A549 (cell line): ENCODE measurements at places on chromosomes 2 and 18. TPM values are rescaled to one million over a fixed set of nuclear protein-coding genes. Genes with fewer than 3 reads are reported as not detected.

The TMEM247 gene
- polyA plus RNA-seq, result not detected in 3 replicates

The CHN1 gene
- polyA plus RNA-seq, result 19.3 to 21.3 TPM (median 20.9 TPM) in 3 replicates

The ACADL gene
- not detected in 3 replicates for polyA plus RNA-seq

The ESPNL gene
- 0.15 to 0.22 TPM (median 0.17 TPM) in 3 replicates for polyA plus RNA-seq

The GATA6 gene
- 1.3 to 1.6 TPM (median 1.4 TPM) in 3 replicates for polyA plus RNA-seq

The EFEMP1 gene
- 48.5 to 66.6 TPM (median 49.0 TPM) in 3 replicates for polyA plus RNA-seq

The AQP12B gene
- not detected in 3 replicates for polyA plus RNA-seq

The ZNF638 gene
- 74.2 to 81.1 TPM (median 75.6 TPM) in 3 replicates for polyA plus RNA-seq

The TRIM43 gene
- not detected in 3 replicates for polyA plus RNA-seq

The NAT8 gene
- not detected in 3 replicates for polyA plus RNA-seq

The ERBB4 gene
- polyA plus RNA-seq, result not detected in 3 replicates

The UPP2 gene
- not detected in 3 replicates for polyA plus RNA-seq

The DAW1 gene
- polyA plus RNA-seq, result 1.1 to 2.0 TPM (median 1.3 TPM) in 3 replicates

GRCh38 chr2:233977296-233977837, 60.2 kb downstream of the TRPM8 start:
- peak; percentile 49 for DNase-seq

DNA sequence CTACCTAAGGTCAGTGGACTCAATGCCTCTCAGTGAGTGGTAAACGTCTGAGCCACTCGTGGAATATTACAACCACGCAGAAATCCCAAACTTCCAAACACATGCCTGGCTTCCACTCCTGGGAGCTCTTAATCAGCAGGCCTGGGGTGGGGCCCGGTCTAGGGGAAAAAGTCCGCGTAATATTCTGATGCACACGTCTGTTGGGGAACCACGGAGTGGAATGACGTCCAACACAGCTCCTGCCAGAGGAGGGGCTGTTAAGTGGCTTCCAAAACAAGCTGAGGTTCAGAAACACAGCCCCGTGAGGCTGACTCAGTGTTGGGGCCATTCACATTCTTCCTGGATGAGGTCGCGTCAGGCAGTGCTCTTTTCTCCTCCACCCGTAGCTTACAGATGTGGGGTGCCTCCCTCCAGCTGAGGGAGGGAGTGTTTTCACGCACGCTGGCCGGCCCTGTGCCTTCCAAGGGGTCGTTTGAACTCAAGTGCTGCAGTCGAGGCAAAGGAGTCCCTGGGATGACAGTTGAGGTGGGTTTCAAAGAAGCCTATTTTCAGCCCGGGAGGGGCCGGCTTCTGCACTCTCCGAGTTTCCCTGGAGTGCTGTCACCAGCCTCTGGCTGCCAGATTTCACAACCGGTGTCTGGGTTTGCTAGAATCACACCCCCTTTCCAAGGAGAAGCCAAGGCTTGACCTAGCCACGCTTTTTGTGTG, 73.1 kb downstream of the ACKR3 start:
- peak; percentile 71 for DNase-seq

DNA sequence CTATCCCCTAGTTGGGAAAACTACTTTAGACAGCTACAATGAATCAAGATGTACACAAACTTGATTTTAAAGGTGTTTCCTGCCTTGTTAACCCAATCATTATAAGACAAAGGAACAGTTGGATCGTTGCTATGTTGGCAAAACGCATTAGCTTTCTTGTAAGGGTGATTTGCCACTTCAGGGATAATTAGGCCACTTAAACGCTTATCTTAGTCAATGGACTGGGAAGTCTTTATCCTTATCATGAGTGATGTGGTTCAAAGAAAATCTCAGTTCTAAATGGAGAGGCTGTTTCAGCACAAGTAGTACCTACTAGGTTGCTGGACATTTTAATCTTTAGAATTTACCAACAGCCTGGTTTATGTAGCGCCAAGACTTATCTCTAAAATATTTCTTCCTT, 406.1 kb upstream of the MEX3C start:
- DNase-seq, result no peak

DNA sequence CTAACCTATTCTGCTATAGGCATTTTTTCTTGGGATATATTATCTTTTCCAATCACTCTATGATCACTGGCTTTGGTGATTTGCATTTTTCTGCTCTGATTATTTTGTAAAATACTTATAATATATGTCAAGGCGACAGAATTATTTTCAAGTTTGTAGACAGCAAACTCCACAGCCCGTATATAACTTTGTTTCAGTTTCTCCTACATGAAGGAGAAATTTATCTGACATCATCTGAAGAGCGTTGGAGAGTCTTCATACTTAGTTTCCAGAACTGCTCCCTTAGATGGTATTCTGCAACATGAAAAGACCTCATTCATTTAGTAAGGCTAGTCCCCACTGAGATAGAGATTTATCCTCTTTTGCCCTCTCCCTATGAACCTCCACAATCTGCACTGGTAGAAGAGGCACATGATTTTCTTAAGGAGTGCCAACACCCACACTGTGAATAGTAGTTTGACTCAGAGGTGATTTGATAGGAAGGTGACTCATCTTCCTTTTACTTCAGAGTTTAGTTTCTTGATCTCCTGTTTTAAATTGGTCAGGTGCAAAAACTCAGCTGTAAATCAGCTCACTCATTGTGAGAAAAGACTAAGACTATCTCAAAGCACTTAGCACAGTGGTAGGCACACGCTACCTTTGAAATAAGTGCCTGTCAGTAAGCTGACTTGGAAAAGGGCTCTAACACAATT, 1848.6 kb upstream of the CELF4 start:
- peak; percentile 7 for DNase-seq

GRCh38 chr2:46075848-46076247, 221.4 kb upstream of the EPAS1 start:
- DNase-seq, result no peak

- no peak for DNase-seq
Observed at GRCh38 chr2:50752237-50752636, 279.7 kb downstream of the NRXN1 start.

DNA sequence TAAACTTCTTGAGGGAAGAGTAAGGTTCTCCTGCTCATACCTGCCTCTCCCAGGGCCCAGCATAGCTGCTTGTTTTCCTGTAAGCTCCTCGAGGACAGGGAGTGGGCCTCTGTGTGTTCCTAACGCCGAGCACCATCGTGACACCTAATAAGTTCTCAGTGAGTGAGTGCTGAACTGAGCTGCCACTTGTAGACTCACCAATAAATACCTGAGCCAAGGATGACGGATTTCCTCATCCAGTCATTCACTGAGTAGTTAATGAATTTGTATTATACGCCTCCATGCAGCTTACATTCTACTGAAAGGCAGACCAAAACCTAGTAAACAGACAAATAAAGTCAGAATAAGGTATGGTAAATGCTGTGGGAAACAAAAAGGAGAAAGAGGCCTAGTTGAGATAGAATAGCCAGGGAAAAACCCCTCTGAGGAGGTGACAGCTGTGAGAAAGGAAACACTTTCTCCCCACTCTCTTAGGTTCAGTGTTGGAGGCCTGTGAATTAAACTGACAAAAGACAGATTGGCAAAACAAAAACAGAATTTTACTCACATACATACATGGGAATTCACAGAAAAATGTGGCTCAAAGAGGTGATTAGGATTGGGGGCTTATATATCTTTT, 138.6 kb downstream of the B3GNT2 start:
- DNase-seq, result no peak

- no peak for DNase-seq
Observed at GRCh38 chr2:48120112-48120511, 213.8 kb upstream of the FBXO11 start.

GRCh38 chr18:74064510-74064909, 83.1 kb downstream of the FBXO15 start:
- DNase-seq, result no peak

DNA sequence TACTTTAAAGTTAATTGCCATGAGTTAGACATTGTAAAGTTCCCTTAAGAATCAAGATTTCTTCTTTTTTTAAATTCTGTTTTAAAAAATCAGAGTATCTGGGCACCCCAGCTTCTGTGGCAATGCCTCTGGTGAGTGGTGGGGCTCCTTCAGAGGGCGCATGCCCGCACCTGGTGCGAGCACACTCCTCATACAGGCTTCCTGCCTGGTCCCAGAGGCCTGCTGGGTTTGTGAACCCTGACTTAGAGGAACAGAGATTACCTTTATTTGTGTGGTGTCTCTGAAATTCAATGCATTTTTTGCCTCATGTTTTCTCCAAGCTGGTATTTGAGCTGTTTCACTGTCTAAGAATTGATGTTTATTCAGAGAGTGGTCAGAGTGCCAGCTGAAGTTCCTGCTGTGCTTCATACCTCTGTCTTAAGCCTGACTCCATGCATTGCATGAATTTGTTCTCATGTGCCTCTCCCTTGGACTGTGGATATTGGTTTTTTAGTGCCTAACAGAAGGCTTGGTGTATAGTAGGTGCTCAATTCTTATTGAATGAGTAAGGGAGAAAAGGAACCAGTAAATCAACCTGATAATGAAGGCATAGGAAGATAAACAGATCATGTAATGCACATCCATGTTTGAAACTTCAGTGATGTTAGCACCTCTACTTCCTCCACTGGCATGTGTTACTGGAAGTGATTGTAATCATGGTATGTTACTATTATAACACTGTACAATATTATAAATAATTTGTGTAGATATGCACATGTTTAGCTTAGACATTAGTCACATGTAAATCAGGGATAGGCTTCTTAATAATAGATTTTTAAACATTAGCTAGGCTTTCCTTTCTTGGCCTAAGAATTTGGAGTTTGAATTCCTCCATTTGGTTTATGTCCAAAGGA, 29.0 kb downstream of the PHLPP1 start:
- DNase-seq, result no peak

GRCh38 chr2:97739893-97740245, 26.5 kb downstream of the ZAP70 start:
- DNase-seq, result no peak

- no peak for DNase-seq
Observed at GRCh38 chr2:160379399-160379798, 114.2 kb downstream of the RBMS1 start.

DNA sequence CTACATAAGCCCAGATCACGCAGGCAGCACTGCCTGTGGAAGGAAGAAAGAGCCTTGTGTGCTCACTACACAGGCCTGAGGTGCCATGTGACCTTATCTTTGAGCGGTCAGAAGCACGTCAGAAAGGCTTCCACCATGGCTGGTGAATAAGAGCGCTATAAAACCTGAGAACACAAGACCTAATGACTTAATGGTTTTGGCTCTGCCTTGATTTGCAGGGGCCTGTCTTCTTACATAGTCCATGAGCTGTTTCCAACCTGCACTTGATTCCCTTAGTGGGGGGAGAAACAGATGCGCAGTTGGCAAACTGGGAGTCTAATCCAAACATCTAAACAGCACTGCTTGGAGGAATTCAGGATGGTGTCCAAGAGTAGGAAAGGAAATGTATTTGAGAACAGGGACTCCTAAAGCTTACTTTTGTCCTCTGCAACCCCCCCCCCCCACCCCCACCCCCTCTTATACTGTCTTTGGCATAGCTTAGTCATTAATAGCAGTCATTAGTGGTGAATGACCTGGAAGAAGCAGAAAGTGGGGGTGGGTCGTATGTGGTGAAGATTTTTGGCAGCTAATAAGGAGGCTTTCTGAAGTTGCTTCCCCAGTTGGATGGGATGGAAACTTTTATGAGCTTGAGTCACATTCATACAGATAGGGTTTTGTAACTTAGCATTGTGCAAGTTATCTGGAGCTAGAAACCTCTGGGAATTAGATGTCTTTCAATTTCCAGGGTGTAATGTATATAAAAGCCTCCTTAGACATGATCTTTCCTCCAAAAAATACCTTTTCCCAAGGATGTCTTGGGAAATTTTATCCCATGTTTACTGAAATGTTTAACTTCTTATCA, 454.1 kb downstream of the MEIS1 start:
- peak; percentile 11 for DNase-seq

DNA sequence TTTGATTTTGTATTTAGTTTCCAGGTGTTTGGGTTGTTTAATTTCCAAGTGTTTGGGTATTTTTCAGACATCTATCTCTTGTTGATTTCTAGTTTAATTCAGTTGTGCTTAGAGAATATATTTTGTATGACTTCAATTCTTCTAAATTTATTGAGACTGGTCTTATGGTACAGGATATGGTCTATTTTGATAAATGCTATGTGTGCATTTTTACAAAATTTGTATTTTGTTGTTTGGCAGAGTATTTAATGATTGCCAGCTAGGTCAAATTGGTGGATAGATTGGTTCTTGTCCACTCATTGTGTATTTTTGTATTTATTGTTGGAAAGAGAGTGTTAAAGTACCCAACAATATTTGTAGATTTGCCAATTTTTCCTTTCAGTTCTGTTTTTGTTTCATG, 23.7 kb upstream of the LAMA1 start:
- no peak for DNase-seq

DNA sequence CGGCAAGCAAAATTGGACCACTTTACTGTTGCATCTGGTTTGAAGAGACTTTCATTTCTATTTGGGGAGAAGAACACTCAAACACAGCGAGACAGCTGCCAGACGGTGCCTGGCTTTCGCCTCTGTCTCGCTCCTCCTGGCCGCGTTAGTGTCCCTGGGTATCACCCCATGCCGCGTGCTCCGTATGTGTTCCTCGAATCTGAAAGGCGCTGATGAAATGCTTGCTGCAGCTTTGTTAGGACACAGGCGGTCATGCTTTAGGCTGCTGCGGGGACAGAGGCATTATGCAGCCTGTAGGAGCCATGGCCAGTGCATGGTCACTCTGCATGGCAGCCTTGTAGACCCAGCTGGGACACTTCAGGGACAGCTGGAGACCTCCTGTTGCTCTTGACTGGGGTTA, 53.9 kb downstream of the LDLRAD4 start:
- DNase-seq, result no peak

DNA sequence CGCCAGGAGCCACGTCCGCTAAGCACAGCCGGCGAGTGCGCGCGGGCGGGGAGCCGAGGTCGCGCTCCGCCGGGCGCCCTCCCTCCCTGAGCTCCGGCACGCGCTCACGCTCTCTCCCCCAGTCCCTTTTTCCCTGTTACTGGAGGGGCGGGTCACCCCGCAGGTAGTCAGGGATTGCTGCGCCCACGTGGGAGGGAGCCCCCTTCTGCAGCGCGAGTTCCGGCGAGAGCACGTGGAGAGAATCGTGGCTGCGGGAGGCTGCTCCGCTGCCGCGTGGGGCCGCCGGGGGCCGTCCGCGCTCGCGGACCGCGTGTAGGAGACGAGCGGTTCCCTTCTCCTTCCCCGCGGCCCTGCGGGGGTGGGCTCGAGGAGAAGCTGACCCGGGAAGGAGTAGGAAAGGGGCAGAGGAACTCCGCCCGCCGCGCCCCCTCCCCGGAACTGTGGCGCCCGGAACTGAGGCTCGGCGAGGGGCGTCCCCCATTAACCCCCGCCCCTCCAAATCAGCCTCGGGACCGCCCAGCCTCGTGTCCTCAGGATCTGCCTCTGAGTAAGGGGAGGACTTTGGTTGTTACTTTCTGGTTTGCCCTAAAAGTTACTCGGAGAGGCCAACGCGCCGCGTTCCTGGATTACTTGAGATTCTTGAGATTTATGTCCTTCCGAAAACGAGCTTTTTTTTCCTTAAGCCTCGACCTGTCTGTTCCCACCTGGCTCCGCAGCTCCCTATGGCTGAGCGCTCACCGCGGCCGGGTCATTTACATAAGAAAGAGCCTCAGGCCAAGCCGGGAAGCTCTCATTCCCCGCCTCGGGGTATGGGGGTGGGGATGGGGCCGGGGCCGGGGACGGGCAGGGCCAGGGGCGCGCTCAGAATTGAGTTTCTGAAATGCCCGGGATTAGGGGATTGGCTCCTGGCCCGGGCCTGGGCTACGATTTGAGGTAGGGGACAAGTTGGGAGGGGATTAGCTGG, 1.1 kb downstream of the HK2 start:
- no peak for DNase-seq
